ENCODE measurements at places on chromosomes 5 and 9. TPM values are rescaled to one million over a fixed set of nuclear protein-coding genes. Genes with fewer than 3 reads are reported as not detected.

SPATA31E1 gene
- not detected for total RNA-seq

BAAT gene
- total RNA-seq: not detected

ARHGEF39 gene
- total RNA-seq: 0.32 TPM

POLK gene
- 24.3 TPM for total RNA-seq

NELFB gene
- 49.2 TPM for total RNA-seq

IL33 gene
- 83.6 TPM for total RNA-seq

Measured in bronchial smooth muscle cell (primary cell).